ENCODE measurements at places on chromosomes 1 and 21.
A peak's percentile ranks its signal among the peaks of the same experiment; 100 is the strongest.

- DNase-seq = no peak
These were observed 1.1 kb upstream of the ADAMTS1 start for GRCh38 chr21:26846036-26846931.

GRCh38 chr1:107559881-107560280, 405.1 kb downstream of the VAV3 start:
- no peak for DNase-seq

GRCh38 chr1:92577261-92577895, 90.7 kb upstream of the GFI1 start:
- no peak for DNase-seq

GRCh38 chr1:44677201-44677766, 2.8 kb downstream of the ARMH1 start:
- peak; percentile 66 for DNase-seq

DNA sequence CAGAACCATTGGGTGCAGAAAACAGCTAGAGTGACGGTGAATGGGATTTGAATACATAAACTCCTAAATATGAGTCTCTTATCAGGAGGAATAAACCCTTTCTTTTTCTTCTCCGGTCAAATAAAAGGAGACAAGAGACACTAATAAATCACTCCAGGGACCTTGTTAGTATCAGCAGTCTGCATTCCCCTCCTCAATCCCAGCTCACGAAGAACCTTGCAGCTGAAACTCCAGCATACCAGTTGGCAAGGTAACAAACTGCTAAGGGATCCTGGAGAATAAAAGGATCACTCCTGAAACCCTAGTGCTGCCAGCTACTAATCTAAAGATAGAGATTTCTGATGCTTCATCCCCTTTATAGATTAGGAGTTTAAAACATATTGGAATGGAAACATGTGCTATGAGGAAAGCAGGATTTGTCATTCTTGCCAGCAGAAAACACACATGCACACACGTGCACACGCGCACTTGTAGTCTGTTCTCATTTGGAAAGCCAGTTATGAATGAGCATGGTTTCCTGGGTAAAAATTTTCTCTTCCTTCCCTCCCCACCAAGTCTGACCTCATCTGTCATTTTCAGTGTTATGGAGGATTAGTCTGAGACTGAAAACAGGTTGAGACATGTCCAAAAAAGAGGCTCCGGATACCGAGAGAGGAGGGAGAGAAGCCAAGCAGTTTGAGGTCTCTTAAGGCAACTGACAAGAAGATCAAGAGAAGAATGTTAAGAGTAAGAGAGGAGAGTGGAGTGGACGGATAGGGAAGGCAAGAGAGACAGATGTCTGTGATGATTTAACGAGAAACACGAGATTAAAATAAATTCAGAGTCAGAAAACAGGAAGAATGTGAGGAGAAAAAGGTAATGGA, 10.9 kb downstream of the IER5 start:
- peak; percentile 11 for DNase-seq

DNA sequence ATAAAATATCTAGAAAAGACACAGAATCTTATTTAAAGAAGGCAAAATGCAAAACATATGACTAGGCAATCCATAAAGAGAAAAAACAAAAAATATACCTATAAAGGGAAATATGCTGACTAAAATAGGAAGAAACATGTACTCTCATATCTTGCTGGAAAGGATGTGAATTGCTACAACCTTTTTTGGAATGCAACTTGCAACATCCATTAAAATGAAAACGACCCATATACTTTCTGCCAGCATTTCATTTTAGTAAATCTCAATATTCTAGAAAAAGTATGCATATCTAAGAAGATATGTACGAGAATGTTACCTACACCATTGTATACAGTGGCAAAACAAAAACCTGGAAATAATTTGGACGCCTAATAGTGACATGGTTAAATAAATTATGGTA, 56.6 kb downstream of the EDEM3 start:
- DNase-seq = no peak

- DNase-seq = no peak
These were observed 44.4 kb downstream of the RAP1GAP start for GRCh38 chr1:21624571-21625389.

DNA sequence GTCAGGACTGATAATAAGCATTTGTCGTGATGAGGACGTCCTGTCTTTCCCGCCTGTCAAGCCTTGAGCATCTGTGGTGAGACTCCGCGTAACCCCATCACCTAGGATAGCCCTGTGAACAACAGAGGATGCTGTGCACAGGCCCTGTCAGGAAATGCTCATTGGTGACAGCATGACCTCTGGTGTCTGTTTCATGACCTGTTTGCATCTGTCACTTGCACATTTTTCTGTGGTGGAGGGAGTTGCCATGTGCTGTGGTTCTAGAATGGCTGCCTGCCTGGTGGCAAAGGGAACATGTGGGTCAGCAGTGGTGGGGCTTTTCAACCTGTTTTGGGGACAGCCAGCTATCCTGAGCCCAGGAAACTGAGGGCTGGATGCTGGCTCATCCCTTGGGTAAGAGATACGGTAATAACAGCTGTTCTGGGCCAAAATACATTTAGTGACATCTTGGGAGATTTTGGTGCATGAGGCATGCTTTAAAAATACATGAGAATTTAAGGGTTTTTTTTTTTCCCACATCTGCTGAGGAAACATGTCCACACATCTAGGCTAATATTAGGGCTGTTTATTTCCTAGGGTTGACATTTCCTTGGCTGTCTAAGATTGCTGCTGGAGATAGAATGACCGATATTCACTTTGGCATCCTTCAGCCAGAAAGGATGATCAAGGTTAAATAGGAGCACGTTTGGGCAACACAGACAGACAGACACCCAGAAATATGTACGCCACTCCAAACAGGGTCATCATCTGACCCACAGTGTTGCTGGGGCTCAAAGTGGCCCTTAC, 52.9 kb downstream of the KCNC4 start:
- no peak for DNase-seq

GRCh38 chr1:175130649-175131045, 61.9 kb downstream of the KIAA0040 start:
- no peak for DNase-seq

DNA sequence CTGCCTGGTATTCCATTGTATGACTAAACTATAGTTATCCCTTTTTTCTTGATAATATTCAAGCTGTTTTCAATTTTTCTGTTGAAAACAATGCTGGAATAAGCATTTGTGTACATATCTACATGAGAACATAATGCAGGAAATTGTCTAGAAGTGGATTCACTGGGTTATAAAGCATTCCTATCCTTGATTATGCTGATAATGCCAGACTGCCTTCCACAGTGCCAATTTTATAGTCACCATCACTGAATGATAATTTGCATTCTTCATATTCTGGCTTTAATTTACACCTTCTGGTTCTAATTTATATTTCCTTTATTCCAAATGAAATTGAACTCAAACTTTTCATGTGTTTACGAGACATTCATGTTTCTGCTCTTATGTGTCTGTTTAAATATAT, 651.0 kb upstream of the PLXNA2 start:
- DNase-seq = no peak

DNA sequence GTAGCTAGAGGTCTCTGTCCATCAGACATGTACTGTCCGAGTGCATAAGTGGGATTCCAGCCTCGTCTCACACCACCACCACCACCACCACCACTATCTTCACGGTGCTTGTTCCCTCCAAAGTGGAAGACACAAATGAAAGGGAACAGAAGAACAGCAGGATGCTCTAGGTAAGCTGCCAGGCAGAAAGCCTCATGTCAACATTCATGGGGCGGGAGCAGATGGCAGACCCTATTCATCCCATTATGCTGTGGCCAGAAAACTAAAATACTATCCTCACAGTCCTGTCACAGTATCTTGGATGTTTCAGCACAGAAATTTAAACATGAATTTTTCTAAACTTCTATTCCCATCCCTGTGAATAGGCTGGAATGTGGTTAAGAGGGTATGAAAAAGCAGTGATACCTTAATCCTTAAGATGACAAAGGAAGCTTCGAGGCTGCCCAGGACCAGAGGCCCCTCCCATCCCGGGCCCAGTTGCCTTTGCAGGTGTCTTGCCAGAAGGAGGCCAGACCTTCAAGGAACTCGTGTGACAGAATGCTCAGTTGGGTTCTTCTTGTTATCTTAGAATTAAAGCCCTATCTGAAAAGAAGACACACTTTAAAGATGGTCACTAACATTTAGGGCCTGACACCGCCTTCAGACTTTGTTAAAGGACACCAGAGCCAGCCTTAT, 24.7 kb downstream of the APCS start:
- no peak for DNase-seq

GRCh38 chr1:25694167-25695007, 77.8 kb downstream of the MAN1C1 start:
- no peak for DNase-seq

GRCh38 chr1:167071286-167071685, 18.9 kb downstream of the GPA33 start:
- DNase-seq = no peak

- DNase-seq = no peak
These were observed 44.3 kb upstream of the KCNK1 start for GRCh38 chr1:233569636-233570035.

DNA sequence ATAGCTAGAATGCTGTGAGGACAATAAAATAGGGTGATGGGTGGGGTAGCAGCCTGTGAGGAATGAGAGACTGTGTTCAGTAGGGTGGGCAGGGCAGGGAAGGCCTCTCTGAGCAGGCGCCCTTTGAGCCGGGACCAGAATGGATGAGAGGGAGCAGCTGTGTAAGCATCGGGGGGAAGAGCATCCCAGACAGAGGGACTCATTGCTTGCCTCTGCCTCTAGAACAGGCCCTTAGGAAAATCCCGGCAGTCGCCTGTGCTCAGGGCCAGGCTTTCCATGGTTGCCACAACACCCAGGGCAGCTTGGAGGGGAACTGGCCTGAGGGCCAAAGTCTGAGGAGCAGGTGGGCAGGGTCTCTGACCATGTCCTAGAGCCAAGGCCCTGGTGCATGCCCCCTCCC, 774 bp downstream of the SLC2A7 start:
- DNase-seq = no peak

DNA sequence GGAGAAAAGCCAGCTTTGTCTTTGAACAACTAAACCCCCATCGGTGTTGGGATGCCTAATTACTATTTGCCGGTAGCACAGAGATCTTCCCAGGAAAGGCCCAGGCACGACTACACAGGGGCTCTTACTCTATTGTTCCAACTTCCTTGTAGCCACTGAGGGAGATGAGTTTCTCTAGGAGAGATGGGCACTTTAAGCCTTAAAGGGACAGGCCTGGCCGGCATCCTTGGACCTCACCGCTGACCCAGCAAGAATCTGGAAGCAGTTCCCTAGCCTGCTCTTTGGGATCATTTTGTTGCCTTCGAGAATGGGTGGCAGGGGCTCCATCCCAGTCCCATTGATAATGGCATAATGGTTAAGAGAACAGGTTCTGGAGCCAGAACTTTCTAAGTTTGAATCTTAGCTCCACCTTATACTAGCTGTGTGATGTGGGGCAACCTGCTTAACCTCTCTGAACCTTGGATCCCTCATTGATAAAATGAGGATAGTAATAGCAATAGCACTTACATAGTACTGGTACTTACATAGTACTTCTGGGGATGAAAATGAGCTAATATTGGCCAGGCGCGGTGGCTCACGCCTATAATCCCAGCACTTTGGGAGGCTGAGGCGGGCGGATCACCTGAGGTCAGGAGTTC, 239.1 kb upstream of the TMEM51 start:
- DNase-seq = no peak

GRCh38 chr1:228664399-228664914, 70.8 kb upstream of the RHOU start:
- DNase-seq = peak; percentile 6

DNA sequence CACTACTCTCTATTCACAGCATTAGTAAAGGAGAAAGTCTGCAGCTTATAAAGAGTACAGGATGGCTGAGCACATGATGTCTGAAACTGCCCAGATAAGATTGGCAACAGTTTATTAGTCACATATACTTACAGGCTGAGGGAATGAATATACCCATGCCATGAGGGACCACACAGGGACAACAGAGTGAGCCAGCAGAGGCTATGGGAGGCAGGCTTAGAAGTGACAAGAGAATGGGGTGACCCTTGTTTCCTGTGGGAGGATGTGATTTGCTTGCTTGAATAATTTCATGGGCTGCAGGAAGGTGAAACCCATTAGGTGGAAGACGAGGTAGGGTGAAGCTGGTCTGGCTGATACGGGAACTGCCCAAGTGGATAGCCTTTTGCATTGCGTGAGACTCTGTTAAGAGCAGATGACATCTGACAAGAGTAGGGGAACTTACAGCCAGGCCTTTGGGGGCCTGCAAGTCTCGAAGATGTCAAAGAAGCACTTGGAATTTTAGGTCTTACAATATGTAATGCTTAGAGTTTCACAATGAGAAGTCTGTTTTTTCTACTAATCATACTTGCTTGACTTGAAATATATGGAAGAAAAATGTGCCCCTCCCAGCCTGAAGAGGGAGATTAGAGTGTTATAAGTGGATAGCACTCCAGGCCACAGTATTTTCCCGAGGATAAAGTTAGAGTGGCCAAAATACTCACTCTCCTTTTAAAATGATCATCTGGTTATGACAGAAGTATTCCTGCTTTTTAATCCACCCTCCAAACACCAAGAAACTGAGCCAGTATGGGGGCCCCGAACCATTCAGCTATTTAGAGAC, 34.6 kb upstream of the TNFSF4 start:
- no peak for DNase-seq

GRCh38 chr21:41835711-41836154, 43.4 kb downstream of the PRDM15 start:
- no peak for DNase-seq

DNA sequence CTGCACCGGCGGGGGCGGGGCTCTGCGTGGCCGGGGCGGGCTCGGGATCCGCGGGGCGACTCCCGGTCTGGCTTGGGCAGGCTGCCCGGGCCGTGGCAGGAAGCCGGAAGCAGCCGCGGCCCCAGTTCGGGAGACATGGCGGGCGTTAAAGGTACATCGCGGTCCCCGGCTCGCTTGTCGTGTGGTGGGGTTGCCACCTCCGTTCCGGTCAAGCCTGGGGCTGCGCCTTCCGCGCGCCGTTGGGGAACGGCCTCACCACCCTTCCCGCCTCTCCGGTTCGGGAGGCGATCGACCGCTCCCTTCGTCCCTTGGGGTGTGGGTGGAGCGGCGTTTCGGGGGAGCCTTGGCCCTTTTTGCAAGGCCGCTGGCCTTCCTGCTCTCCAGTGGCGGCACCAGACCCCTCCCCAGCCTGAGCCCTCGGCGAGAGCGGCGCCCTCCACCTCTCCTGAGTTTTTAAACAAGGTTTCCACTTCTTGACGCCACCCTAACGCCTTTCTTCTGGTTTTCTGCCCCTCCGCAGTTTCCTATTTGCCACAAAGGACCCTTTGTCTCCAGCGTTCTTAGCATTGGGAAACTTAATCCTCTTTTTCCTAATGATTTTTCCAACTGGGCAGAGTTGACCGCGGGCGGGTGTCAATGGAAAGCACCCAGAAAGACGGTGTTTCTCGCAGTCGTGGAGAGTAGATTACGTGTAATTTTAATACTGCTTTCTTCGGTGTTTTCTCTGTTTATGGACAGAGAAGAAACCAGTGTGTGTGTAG, at the start of the genes LEPR and LEPROT:
Gene LEPR (plus strand): TSS at position 79 of the 761 bp plus-strand sequence. CDS start 144,898 bp downstream, outside the sequence.
Gene LEPROT (plus strand): TSS at position 79 of the 761 bp plus-strand sequence. CDS start 57 bp downstream, at position 136.
- peak; percentile 31 for DNase-seq

GRCh38 chr1:94612525-94613204, 71.1 kb upstream of the F3 start:
- DNase-seq = no peak

DNA sequence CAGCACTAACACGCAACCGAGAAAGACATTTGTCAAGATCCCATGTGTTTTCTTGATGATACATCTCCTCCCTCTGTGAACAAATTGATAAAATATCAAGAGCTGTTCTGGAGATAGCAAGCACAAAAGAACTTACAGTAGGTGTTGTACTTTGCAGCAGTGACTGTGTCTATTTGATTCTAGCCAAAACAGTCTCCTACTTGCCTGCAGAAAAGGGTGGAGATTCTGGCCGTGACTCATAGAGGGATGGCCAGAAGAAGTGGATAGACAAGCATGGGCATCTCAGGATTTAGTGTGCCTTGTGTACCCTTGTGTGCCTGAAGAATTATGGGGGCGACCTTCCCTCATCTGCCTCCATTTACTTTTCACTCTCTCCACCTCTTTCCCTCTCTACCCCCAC, 458.4 kb upstream of the LRRC7 start:
- DNase-seq = no peak
